Adrenal gland (tissue), 19 donors: ENCODE measurements at places on chromosomes 4 and X. TPM values are rescaled to one million over a fixed set of nuclear protein-coding genes. Genes with fewer than 3 reads are reported as not detected.

UNC5C gene
- 28.9 TPM for total RNA-seq

DNA sequence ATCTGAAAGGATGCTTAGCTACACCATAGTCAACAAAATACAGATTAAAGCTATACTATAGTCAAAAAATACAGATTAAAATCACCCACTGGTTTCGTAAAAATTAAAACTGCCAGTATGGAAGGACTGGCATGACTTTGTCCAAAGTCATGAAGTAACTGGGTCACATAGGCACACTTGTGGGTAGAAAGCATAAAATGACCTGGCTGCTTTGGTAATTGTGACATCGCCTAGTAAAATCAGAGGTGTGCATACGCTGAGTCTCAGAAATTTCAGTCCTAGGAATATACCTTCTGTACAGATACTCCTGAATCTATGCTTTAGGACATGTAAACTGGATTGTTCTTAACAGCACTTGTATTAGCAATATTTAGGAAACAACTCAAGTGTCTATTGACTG, 28.1 kb downstream of the CLNK start:
- no peak for DNase-seq

- DNase-seq: no peak
These were observed 174.1 kb upstream of the CASK start for GRCh38 chrX:42097486-42097885.

DNA sequence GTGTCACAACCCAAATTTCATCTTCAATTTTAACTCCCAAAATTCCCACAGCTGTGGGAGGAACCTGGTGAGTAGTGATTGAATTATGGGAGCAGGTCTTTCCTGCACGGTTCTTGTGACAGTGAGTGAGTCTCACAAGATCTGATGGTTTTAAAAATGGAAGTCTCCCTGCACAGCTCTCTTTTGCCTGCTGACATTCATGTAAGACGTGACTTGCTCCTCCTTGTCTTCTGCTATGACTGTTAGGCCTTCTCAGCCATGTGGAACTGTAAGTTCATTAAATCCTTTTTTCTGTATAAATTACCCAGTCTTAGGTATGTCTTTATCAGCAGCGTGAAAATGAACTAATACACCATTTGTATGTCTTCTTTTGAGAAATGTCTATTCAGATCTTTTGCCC, 13.0 kb upstream of the BLTP1 start:
- DNase-seq: no peak

DNA sequence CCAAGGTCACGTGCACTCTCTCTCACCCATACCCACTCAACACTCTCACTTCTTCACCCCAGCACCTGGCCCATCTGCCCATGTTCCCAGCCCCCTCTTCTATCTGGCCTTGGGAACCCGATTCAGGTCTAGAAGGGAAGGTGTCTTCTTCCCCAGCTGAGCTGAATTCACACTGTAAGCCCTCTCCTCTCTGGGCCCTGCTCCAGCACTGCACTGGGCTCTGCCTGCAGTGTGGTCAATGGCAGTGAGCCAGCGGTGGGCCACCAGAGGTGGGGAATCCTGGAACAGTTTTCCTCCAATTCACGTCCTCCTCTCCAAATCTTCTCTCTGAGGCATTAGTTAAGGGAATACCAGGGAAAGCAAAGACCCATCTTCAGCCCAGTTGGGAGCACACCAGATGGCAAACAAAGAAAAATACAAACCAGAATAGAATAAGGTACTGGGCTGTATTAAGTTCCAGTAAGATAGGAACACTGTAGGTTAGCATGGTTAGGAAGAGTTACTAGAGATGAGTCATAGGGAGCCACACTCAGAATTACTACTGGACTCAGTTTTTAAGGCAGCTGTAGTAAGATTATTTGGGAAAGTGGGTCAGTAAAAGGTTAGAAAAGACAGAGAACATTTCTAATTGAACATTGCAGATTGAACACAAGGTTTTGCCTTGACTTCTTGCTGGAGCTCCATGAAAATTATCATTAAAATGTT, 5.0 kb downstream of the AWAT2 start:
- no peak for DNase-seq

GRCh38 chrX:49978176-49978575, 55.8 kb downstream of the CLCN5 start:
- no peak for DNase-seq

UGDH gene
- 51.9 TPM for total RNA-seq

GRCh38 chrX:43505769-43506168, 150.3 kb upstream of the MAOA start:
- DNase-seq: no peak

DNA sequence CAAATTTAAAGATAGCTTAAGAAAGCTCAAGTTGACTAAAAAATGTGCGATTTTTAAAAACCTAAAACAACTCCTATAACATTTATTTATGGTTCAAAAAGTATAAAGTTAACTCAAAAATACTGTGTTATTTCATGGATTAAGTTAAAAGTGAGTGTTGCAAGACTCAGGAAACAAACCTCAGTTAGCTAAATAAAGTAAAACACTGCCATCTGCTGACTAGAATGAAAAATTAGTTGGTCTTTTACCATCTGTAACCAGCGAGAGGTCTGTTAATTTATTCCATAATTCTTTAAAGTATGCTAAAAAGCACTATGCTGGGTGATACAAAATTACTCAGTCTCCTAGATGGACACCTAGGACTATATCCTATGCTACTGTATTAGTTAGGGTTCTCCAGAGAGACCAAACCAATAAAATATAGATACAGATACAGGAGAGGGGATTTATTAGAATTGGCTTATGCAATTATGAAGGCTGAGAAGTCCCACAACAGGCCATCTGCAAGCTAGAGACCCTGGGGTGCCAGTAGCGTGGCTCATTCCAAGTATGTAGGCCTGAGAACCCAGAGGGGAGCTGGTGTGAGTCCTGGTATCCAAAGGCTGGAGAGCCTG, 4.9 kb upstream of the WDFY3 start:
- no peak for DNase-seq

CT45A1 gene
- total RNA-seq: not detected

DNA sequence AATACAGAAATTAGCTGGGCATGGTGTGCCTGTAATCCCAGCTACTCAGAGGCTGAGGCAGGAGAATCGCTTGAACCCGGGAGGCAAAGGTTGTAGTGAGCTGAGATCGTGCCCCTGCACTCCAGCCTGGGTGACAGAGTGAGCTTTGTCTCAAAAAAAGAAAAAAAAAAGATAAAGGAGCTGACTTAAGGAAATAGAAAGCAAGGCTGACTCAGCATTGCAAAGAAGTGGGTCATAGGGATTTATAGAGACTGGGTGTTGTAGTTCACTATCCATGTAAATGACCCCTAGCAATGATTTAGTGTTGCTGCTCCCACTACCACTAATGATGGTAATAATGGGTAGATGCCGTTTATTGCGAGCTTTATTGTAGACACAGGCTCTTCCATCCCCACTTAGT, 47.6 kb downstream of the ADD1 start:
- no peak for DNase-seq

PPARGC1A gene
- 5.8 TPM for total RNA-seq

GRCh38 chr4:102579794-102580462, 78.8 kb downstream of the NFKB1 start:
- DNase-seq: no peak

DNA sequence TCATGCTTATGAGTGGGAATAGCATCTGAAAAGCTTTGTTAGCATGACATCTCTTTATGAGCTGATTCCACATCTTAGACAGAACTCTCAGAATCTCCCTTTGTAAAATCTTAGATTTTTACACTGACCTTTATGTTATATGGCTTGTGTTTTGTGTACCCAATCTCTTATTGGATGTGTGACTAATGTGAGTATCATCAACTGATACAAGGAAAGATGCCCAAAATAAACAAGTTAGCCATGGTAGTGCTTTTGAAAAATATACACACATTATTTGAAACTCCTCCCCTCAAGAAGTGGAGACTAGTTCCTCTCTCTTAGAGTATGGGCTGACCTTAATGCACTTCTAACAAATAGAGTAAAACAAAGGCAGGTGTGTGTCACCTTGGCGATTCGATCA, 160.1 kb upstream of the NRK start:
- no peak for DNase-seq

GRCh38 chrX:10381193-10381592, 224.4 kb downstream of the CLCN4 start:
- DNase-seq: no peak

DNA sequence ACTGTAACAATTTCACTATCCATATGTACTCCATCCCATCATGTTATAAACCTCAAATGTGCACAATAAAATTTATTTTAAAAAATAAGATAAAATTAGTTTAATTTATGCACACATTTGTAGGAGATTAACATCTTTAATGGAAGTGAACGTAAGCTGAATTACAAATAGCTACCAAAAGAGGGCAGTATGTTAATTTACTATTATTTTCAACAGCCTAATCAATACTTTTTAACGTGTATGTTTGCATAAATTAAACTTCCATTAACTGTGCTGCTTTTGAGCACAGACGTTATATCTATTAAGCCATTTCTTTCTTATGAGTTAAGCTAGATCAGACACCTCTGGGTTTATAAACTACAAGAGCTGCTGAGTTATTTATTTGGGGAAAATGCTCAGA, 56.5 kb upstream of the PHKA2 start:
- DNase-seq: no peak

DNA sequence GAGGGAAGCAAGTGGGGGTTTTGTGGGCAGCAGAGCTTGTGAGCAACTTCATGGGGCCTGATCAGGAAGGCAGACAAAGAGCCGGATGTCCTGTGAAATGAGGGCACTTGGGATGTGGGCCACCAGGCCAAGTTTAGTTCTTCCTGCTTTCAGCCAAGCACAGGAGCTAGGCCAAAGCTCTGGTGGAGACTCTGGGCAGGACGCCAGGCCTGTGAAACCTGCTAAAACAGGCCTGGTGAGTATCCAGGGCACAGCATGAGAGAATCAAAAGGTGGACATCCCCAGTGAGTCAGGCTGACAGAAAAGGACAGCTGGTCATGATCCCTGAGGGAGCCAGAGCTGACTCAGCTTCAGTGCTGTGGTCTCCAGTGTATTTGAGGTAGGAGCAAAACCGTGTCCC, 95.7 kb downstream of the NPNT start:
- peak; percentile 50 for DNase-seq

DNA sequence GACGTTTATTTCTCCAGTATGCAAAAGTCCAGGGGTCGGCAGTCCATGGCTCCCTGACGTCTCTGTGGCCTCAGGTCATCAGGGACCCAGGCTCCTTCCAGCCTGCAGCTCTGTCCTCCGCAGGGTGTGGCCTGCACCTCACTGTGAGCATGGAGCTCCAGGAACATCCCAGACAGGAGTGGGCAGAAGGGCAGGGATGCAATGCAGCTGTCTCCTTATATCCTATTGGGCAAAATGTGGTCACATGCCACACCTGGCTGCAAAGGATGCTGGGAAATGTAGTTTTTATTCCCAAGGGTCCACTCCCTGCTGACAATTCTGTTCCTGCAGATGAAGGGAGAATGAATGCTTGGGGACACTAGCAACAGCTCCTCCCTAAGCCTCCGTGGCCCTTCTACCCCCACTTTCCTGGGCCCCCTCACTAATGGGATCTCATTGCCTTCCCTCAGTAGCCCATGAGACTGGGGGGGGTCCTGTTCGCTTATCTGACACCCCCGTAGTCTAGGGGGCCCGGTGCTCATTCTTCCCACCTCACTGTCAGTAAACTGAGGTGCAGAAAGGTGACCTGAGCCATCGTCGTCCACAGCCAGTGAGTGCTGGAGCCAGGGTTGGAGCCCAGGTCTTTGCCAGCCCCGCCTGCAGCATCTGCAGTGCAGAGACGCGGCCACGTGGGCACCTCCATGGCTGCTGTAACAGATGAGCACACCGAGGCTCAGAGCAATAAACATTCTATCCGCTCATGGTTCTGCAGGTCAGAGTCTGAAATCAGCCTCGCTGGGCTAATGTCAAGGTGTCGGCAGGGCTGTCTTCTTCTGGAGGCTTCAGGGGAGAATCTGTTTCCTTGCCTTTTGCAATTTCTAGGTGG, 5.9 kb upstream of the GRPEL1 start:
- DNase-seq: peak; percentile 71

DNA sequence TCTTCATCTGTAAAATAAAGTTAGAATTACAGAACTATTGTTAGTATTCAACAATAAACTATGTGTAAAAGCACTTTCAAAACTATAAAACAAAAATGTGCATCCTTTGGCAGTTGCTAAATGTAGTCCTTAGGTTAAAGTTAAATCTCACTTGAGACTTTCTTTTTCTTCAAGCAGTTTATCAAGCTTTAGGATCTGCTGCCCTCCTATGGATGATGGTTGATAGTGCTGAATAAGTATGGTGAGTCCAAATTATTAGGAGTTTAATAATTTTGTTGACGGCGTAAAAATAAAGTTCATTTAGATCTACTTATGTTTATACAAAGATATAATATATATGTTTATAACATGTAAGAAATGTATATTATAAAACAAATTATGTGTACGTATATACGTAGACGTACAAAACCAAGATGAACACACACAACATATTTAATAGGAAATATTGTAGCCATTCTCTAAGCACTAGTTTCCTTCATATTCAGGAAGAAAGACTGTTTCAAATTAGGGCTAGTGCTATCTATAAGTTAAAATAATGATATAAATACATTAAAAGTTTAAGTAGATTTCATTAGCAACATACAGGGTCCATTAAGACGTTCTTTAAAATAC, 22.3 kb downstream of the UGT2A2 start:
- no peak for DNase-seq

DNA sequence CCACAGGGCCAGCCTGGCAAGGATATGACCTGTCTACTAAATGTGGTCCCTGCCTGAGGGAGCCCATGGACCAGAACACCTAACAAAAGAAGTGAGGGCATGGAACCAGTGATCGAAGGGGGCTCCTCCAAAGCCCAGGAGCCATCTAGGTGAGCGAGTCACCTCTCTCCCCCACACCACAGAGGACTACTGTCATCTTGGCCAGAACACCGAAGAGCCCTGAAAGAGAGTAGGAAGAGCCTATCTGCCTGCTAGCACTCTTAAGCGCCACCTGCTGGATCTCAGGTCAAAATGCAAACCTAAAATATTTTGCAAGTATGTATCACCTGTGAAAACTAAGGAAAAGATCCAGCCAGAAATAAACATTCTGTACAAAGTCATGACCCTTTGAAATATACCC, 137.9 kb upstream of the ZXDB start:
- DNase-seq: no peak

DNA sequence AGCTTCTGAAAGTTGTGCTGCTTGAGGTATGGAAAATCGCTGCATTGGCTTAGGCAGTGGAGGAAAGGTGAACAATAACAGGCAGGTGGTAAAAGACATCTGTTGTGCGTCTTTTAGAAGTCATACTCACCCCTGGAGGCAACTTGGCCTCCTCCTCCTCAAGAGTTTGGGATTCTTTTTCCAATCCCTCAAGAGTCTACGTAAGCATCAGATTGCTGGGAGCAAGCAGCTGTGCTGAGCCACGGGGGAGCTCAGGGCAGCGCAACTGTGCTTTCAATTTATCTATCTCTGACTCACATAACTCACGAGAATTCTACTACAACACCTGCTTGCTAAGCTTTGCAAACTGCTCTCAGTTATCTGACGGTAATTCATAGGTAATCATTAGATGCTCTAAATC, 6.4 kb upstream of the RBMX2 start:
- no peak for DNase-seq

SLC7A11 gene
- total RNA-seq: 0.06 TPM

DNA sequence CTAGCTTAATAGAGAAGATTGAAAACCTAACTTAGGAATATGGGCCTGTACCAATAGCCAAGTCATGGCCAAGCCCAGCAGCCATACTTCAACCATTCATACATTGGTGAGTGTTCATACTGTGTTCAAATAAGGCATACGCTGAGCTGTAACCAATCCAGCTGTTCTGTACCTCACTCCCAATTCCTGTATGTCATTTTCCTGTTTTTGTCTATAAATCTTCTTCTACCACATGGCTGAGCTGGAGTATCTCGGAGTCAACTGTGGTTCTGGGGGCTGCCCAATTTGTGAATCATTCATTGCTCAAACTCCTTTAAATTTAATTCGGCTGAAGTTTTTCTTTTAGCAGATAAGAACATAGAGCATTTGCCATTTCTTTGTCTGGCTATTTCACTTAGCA, 195.3 kb upstream of the ANKRD50 start:
- no peak for DNase-seq
